ENCODE measurements at places on chromosomes 6 and 20.

GRCh38 chr6:38573801-38574395 lies 65.8 kb downstream of the BTBD9 start:
- DNase-seq = no peak

GRCh38 chr20:57346477-57346876 lies 4.6 kb upstream of the RAE1 start:
- no peak for DNase-seq

GRCh38 chr20:21526776-21527175 lies 12.9 kb upstream of the NKX2-2 start:
- DNase-seq = no peak

GRCh38 chr6:53529324-53530036 lies 15.4 kb downstream of the GCLC start:
- no peak for DNase-seq

DNA sequence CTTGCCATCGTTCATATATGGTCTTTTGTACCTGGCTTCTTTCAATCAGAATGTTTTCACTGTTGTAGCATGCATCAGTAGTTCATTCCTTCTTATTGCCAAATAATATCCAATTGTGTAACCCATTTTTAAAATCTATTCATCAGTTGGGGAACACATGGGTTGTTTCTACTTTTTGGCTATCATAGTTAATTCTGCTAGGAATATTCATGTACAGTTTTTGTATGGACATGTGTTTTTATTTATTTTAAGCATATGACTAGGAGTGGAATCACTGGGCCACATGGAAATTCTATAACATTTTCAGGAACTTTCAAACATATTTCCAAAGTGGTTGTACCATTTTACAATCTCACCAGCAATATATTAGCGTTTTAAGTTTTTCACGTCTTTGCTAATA lies 187.4 kb upstream of the PRND start:
- DNase-seq = no peak

- DNase-seq = no peak
Observed at GRCh38 chr20:10802236-10802635, 128.4 kb upstream of the JAG1 start.

GRCh38 chr20:53879048-53879684 lies 191.2 kb downstream of the BCAS1 start:
- DNase-seq = no peak

DNA sequence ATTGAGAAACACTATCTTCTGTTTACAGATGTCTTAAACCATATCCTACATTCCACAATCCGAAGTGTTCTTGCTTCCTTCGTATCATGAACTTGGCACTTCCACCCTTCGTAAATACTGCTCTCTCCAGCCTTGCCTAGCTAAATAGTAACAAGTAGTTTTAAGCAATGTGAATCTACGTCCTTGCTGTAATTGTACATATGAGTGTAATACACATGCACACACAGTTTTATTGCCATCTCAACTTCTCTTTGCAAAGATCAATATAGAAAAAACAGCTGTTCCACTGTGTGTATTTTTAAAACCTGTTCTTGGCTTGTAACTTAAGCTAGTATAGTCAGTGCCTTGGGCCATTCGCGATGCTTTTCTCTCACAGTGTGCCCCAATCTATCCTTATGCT lies 1524.7 kb downstream of the GRIK2 start:
- DNase-seq = no peak

GRCh38 chr6:20830576-20830975 lies 296.3 kb downstream of the CDKAL1 start:
- no peak for DNase-seq

All from brain pericyte (primary cell).